ENCODE measurements at places on chromosomes 2 and 18.

DNA sequence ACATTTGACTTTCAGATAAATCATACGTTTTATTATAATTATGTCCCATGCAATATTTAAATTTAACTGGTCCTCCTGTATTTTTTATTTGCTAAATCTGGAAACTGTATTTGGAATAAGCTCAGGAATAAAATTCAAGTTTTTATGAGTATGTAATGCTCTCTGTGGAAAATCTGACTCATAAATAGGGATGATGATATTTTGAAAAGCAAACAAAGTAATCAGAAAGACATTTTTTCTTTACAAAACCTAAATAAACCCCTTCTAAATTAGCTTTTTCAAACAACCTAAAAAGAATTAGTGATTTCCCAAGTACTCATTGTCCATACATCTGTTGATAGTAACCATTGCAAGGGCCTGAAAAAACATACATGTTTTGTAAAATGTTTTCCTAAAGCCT is 41.1 kb downstream of the ASB1 start:
- DNase-seq = no peak

DNA sequence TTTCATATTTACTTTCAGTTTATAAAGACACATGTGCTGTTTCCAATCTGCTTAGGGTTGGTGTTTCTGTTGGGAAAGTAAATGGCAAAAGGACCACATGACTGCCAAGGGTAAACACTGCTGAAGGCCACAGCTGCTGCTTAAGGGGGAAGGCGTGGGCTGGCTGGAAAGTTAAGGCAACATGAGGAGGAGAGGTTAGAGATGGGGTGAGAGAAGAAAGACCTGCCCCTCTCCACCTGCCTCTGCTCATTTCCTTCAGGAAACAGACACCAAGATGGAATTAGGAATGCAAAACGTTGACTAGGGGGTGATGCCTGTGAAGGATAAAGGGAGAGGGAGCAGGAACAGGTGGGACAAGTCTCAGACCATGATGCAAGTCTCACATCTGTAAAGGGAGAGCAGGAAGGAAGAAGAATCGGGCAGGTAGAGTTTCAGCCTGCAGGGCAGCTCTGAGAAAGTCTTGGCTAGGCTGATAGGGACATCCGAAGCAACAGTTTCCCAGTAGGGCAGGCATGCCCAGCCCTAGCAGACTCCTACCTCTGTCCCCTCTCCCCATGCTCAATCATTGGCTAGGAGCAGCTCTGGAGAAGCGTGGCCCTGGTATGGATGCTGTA is 86.0 kb downstream of the CDC42EP3 start:
- peak; percentile 73 for DNase-seq

- no peak for DNase-seq
Measured at GRCh38 chr18:49723648-49724180, 89.6 kb downstream of the ACAA2 start.

DNA sequence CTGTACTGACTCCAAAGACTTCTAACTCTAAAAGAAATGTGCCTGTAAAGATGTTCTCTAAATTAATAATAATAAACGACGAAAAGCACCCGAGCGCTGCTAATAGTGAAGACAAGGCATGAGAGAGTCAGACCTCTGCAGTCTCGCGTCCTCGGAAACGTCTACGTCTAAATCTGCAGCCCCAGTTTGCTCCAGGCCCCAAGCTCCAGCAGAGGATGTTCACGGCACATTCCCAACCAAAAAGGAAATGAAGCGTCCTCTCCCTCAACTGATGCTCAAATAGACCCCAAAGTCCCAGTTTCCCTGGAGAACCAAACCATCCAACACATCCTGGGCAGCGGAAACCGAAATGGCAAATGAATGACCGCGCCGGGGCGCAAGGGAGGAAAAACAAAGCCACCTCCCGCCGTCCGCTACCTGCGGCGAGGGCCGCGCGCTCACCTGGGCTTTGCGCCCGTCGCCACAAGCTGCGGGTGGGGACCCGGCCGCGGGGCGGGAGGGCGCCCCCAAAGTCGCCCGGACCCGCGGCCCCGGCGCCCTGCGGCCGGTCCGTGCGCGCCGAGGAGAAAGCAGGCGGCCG is 47.1 kb upstream of the CCDC150 start:
- DNase-seq = peak; percentile 33

GRCh38 chr2:101367508-101367907 is 19.8 kb downstream of the CREG2 start:
- DNase-seq = no peak

- DNase-seq = no peak
Measured at GRCh38 chr2:237885931-237886684, 26.7 kb downstream of the RAMP1 start.

GRCh38 chr2:108988796-108989713 is at the start of gene EDAR:
Gene EDAR (minus strand): TSS chr2:108989220. CDS start chr2:108931014, 58,206 bp downstream.
- peak; percentile 45 for DNase-seq

DNA sequence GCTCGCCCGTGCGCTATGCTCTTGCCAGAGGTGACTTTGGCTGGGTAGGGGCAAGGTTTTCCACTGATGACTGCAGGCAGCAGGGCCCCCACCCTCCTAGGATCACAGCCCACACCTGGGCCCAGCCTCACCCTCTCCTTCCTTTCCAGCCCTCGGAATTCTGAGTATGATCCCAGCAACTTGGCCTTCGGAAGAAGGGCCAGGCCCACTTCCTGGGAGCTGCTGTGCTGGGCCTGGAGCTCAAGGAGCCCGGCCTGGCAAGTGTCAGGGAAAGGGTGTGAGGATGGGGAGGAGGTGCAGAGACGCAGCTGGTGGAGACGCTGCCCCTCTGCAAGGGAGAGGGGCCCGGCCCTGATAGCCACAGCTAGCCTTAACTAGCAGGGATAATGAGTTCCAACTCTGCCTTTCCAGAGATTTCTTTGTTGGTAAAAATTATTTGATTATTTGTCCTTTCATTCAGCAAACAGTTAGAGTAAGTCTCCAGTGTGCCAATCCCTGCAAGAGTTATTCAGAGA is 1.7 kb upstream of the CNDP1 start:
- no peak for DNase-seq

- DNase-seq = no peak
Measured at GRCh38 chr18:31791817-31792579, 31.3 kb upstream of the SLC25A52 start.

DNA sequence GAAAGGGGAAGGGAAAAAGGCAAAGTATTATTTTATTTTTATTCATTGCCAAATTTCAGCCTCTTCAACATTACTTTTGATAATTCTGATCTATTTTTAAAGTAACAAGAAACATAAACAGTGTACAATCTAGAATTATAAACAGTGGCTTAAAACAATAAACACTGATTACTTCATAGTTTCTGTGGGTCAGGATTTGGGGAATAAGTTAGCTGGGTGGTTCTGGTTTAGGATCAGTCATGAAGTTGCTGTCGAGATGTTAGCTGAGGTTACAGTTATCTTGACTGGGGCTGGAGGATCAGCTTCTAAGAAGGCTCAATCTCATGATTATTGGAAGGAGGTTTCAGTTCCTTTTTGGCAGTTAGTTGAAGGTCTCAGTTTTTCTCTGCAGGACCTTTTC is 109.2 kb downstream of the SCN2A start:
- no peak for DNase-seq

DNA sequence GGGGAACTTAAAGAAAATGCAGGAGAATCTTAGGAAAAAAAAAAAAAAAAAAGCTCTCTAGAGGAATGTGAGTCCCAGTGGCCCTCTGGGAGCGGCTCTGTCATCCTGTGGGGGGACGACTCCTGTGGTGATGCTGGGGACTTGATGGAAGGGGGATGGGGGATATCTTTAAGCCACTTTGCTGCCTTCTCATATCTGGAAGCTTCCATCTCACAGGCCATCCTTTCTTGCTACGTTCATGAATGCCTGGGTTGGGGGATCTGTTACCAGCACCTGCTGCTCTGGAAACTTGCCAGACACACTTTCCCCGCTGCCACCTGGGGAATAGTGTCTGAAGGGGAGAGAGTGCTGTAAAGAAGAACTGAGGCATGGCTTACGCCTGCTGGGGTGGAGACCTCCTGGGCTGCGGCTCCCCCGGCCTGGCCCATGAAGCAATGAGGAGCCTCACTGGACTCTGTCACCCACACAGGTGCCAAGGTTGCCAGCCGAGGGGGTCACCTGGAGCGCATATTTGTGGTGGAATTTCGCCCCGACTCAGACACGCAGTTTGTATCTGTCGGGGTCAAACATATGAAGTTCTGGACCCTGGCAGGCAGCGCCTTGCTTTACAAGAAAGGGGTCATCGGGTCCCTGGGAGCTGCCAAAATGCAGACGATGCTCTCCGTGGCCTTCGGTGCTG is 92.8 kb downstream of the RTN4 start:
- DNase-seq = peak; percentile 33

DNA sequence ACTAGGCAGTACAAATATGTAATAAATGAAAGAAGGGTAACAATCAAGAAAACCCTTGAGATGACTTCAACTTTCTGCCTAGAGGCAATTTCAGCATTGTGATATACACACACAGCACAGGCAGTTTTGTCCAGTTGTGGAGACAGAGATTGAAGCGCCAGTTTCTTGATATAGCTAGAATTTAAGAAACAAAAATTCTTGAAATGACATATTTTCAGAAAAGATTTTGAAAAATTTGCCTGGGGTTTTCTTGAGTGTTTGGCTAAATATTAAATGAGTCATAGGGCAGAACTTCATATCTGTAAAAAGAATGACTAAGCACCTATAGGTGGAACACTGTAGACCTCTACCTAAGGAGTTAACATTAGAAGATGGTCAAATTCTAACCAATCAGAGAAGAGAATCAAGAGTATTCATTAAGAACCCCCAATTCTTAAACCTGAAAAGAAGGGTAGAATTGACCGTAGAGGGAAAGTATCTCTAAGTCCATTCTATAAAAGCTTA is 1266.8 kb upstream of the TMEFF2 start:
- DNase-seq = no peak

GRCh38 chr2:236124182-236124893 is 43.8 kb downstream of the GBX2 start:
- no peak for DNase-seq

DNA sequence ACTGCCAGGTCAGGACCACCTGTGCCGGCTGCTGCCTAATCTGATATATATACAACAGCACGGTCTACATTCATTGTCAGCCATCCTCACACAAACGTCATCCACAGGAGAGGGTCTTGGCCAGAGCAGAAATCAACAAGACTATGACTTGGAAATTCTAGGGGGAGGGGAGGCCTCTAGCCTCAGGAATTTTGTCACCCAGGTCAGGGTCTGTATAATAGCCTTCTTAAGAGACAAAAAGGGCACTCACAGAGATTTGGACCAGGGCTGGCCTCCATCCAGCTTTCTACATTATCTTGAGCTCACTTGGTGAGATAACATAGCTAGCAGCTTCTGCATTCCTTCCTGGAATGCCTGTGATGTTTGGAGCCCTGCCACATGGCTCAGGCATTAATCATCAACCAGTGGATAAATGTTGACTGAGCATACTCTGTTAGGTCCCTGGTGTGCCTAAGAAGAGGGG is 50.4 kb upstream of the CTIF start:
- DNase-seq = no peak

- no peak for DNase-seq
Measured at GRCh38 chr18:58268849-58269248, 224.8 kb downstream of the NEDD4L start.

- DNase-seq = no peak
Measured at GRCh38 chr2:171807119-171807518, 86.9 kb downstream of the SLC25A12 start.

- DNase-seq = no peak
Measured at GRCh38 chr2:174063492-174064092, 98.4 kb upstream of the SP3 start.

DNA sequence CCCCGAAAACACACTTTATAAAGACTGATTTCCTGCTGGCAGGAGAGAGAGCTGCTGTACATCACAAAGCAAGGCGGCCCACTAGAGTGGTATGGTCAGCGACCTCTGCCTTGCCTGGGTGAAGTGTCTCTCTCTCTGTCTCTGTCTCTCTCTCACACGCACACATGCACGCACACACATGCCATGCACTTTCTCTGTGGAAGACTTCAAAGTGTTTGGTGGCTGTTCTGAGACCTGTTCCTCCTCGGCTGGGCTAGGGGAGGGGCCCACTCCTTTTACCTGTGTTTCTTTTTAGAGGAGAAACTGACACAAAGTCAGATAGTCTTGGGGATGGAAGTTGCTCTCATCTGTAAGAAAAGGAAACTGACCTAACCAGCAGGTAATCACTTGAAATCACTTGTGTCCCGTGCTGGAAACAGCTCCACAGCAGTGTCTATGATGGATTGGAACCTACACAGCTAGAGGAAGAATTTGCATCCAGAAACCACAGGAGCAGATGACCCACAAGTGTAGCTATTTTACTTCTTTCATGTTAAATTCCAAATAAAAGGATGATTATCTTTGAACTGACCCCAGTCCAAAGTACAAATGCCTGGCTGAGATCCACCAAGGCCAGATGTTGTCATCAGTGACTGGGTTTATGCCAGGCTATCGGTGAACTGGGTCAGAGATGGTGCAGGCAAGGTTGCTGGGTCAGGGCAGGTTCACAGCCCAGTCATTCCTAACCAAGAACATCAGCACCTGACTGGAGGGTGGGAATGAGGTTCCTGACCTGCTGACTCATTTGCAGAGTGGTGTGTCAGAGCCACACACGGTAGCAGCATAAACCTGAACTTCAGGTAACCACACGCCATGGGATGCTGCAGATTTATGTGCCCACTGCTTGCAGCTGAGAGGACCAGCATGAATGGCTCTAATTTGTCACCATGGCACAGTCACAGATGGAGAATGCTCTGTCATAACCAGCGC is 63.0 kb downstream of the NPAS2 start:
- no peak for DNase-seq

DNA sequence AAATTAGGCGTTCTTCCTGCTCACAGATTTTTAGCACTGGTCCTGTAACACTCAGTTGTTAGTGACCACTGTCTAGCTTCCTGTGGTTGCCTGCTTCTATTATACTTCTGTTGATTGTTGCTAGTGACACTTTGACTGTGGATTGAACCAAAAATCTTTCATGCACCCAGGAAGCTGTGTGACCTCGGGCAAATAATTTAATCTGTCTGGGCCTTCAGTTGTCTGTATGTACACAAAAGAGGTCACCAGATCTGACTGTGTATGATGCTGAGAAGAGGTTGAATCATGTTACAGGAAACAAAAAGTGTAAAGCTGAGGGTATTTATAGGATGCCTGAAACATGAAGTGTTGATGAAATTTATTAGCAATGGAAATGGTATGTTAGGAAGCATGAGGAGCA is 12.7 kb downstream of the ICOS start:
- no peak for DNase-seq

DNA sequence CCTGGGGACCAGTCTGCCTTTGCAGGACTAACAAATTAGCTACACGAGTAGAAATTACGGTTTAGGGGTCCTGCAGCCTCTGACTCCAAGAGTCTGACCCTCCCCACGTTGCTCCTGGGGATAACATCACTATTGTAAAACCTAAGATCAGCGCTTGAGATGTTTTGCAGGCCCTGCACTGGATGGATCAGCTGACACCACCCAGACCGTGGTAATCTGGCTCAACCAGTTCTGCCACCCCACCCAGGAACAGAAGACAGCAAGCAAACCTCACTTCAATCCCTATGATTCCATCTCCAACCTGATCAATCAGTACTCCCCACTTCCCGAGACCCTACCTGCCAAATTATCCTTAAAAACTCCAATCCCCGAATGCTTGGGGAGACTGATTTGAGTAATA is 31.7 kb downstream of the NGEF start:
- DNase-seq = no peak

Data from NCI-H510A (cell line).